ENCODE measurements at places on chromosomes 2 and 18.

- no peak for DNase-seq
- no peaks in the 10 kb centered on the region for H3K36me3 ChIP-seq
- H3K4me1 ChIP-seq: peaks cover 8% of the 10 kb centered on the region
- H3K4me3 ChIP-seq: no peak overlapping the region
- H3K27ac ChIP-seq: no peak overlapping the region
- H3K27me3 ChIP-seq: peaks cover 63% of the 10 kb centered on the region
These were observed 270.1 kb downstream of the EIPR1 start for GRCh38 chr2:3107567-3107966.

- no peaks in the 10 kb centered on the region for H3K27me3 ChIP-seq
- no peaks in the 10 kb centered on the region for H3K36me3 ChIP-seq
- no peak for DNase-seq
- H3K4me3 ChIP-seq: no peak overlapping the region
These were observed 3.1 kb downstream of the FIGN start for GRCh38 chr2:163732727-163733126.

GRCh38 chr2:88187927-88188326 is 17.8 kb downstream of the THNSL2 start:
- H3K27me3 ChIP-seq: peaks cover 29% of the 10 kb centered on the region
- no peak overlapping the region for H3K27ac ChIP-seq
- no peaks in the 10 kb centered on the region for H3K4me1 ChIP-seq
- no peaks in the 10 kb centered on the region for H3K36me3 ChIP-seq

GRCh38 chr2:11842336-11842735 is 95.9 kb downstream of the LPIN1 start:
- no peaks in the 10 kb centered on the region for H3K27me3 ChIP-seq
- H3K4me3 ChIP-seq: no peak overlapping the region
- no peaks in the 10 kb centered on the region for H3K36me3 ChIP-seq

- no peaks in the 10 kb centered on the region for H3K27me3 ChIP-seq
- no peak for DNase-seq
- H3K4me3 ChIP-seq: peak overlapping the region; percentile 87
- no peaks in the 10 kb centered on the region for H3K36me3 ChIP-seq
- H3K27ac ChIP-seq: peak overlapping the region; percentile 91
- peaks cover 4% of the 10 kb centered on the region for H3K4me1 ChIP-seq
These were observed 646 bp downstream of the ALS2 start for GRCh38 chr2:201779901-201780673.

DNA sequence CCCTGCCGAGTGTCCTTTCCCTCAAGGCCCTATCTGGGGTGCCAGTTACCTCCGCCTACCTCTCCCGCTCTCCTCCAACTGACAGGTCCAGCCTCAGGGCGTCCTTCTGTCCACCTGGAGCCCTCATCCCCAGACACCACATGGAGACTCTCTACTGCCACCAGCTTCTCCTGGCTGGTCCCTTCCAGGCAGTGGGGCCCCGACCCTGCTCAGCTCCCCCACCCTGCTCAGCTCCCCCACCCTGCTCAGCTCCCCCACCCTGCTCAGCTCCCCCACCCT is 74.0 kb upstream of the ODC1 start:
- peaks cover 9% of the 10 kb centered on the region for H3K27me3 ChIP-seq

DNA sequence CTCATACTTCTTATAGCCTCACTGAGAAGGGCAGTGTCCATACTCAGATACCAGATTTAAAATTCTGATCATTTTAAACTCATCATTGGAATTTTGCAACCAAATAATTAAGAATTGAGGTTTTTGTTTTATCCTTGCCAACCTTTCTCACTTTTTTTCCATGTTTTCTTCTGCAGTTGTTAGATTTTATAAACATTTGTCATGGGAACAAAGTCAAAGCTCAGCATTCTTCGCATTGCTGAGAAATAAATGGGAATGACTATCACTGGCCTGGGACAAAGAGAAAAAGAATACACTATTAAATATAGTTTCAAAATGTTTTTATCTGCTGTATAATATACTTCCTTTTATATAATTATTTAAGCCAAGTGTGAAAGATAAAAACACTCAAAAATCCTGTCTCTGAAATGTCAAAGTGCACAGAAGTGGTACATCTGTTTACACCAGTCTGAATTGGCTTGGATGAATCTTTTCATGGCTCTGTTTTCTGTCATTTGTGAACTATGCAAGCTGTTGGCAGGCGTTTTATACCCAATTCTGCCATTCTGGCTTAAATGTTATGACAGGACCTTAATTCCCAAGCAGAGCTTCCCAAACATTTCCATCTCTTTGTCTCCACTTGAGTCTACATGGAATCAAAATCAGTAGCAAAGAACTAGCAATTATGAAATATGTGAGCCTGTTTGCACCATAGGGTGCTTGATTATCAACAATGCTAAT is 249.3 kb upstream of the SYT4 start:
- no peak overlapping the region for H3K4me3 ChIP-seq
- H3K27me3 ChIP-seq: no peaks in the 10 kb centered on the region
- DNase-seq: no peak
- no peak overlapping the region for H3K27ac ChIP-seq
- H3K36me3 ChIP-seq: no peaks in the 10 kb centered on the region
- H3K4me1 ChIP-seq: no peaks in the 10 kb centered on the region

Measured in K562 (cell line).